Breast epithelium (tissue), 4 donors: ENCODE measurements at places on chromosomes 6 and 20.
A peak's percentile ranks its signal among the peaks of the same experiment; 100 is the strongest.

DNA sequence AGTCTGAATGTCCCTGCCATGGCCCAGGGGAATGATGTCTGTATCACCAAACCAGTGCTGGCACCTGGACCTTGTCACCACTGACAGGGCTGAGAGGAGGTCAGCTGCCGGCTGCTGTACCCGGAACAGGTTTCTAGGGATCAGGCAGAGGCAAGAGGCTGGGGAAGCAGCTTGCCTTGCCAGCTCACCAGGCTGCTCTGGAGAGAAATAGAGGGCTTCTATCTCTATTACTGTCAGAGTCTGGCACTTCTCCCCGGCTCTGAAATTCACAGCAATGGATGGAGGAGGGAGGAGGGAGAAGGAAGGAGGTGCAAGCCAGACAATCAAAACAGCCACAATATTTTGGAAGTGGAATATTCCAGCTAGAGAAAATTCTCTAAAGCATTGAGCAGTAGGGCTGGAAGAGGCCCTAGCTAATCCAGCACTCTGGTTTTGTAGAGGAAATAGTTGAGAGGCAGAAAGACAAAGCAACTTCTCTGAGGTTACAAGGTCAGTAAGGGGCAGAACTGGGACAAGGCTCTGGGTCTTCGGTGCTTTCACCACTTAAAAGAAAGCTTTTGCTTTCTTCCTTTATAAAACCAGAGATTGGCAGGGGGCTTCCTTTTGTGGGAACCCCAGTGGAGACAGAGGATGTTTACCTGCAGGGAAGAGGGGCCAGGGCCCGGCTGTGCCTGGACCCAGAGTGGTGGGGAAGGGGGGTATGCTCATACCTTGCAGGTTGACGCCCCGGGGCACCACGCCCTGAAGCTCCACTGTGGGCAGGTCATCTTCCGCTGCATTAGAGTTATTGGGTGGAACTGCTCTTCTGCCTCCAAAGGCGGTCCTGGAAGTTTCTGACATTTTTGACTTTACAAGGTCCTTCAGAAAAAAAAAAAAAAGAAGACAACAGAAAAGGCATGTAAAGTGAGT, 2.4 kb downstream of the F13A1 start:
- DNase-seq = no peak

DNA sequence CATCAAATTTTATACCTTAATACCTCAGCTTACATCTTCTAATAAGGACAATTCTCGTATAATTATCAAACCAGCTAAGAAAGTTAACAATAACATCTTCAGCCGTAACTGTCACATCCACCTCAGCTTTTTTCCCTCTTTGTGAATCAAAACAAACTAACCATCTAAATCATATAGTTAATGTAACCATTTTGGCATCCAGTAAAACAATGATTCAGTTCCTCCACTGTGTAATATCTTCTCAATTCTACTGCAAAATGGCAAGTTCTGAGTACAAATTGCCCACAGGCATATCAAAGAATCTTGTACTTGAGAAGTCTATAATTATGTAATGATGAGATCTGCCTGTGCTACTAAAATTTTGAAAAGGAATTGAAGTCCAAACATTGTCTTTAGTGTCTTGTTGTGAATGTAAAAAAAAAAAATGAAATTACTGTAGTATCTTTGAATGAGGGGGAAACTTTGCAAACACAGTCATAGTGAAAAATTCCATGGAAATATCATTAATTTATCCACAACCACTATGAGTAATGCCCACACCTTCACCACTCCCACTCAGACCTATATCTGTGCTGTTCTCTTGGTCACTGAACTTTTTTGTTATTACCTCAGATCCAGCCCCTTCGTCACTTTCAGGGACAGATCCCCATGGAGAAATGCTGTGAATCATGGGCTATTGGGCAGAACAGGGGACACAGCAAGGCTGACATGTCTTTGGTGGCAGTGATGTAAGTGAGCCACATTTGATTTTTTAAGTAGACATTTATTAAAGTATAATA, 178.6 kb upstream of the RAB32 start:
- DNase-seq = no peak

DNA sequence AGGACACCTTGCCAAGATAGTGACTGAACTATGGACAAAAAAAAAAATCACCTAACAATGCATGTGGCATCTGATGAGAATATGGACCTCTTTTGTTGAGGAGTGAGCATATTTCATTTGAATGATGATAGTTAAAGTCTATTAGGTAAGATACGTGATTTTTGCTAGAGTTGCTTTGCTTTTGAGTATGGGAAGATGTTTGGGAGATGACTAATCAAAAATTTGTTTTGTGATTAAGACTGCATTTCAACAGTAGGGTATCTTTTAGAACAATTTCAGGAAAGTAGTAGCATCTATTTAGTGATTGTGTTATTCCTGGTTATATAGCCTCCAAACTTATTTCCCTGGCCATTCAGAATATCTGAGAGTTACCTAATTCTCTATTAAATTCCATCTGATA, 878.6 kb upstream of the CITED2 start:
- no peak for DNase-seq

DNA sequence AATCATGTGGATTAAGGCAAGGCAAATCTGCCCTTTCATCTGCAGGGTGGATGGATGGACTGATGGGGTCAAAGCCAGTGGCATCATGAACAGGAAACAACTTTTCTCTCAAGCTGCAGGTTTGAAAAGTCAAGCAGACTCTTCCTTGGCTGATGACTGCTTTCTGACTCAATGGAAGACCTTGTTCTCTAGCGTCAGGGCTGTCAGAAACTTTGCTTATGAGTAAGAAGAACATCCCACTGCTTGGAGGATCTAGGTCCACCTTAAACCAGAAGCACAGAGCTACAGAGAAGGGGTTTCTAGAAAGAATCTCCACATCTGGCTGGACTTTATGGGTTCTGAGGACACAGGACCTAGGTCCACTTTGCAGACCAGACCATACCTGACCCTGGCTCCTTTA, 36.3 kb upstream of the CST5 start:
- DNase-seq = no peak

DNA sequence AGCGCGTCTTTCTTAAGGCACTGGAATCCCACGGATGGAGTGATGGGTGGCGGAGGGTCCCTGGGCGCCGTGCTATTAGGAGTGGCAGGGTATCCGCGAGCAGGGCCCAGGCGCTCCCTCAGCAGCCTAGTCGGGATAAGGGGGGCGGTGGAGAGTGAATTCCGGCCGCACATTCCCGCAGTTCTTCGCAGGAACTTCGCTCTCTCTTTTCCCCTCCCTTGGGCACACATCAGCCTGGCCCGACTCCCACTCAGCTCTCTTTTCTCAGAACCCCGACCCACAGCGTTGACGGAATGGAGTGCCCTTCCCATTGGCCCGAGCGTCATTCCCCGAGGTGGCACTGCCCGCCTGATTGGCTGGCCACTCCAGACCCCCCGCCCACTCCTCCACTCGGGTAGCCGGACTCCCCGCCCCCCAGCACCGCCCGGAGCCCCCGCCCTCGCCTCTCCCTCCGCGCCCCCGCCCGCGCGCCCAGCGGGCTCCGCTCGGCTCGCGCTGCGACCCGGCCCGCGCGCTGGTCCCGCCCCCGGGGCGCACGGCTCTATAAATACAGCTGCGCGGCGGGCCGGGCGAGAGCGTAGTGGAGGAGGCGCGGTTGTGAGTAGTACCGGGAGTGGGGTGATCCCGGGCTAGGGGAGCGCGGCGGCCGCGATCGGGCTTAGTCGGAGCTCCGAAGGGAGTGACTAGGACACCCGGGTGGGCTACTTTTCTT, at the start of gene ID4:
ID4 (plus strand) TSS at position 572 of the 712 bp plus-strand sequence. CDS start 385 bp downstream, outside the sequence.
- DNase-seq = peak; percentile 96

GRCh38 chr6:90184334-90185298, 112.0 kb downstream of the BACH2 start:
- DNase-seq = no peak

GRCh38 chr6:148593130-148593812, 153.6 kb upstream of the UST start:
- DNase-seq = no peak

GRCh38 chr20:61311656-61312387, 59.8 kb downstream of the CDH4 start:
- DNase-seq = no peak

- peak; percentile 12 for DNase-seq
Observed at GRCh38 chr6:2977799-2978590, 6.6 kb upstream of the SERPINB6 start.

DNA sequence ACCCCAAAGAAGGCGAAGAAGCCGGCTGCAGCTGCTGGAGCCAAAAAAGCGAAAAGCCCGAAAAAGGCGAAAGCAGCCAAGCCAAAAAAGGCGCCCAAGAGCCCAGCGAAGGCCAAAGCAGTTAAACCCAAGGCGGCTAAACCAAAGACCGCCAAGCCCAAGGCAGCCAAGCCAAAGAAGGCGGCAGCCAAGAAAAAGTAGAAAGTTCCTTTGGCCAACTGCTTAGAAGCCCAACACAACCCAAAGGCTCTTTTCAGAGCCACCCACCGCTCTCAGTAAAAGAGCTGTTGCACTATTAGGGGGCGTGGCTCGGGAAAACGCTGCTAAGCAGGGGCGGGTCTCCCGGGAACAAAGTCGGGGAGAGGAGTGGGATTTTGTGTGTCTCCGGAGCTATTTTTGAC, 69.6 kb downstream of the HFE start:
- DNase-seq = peak; percentile 62

DNA sequence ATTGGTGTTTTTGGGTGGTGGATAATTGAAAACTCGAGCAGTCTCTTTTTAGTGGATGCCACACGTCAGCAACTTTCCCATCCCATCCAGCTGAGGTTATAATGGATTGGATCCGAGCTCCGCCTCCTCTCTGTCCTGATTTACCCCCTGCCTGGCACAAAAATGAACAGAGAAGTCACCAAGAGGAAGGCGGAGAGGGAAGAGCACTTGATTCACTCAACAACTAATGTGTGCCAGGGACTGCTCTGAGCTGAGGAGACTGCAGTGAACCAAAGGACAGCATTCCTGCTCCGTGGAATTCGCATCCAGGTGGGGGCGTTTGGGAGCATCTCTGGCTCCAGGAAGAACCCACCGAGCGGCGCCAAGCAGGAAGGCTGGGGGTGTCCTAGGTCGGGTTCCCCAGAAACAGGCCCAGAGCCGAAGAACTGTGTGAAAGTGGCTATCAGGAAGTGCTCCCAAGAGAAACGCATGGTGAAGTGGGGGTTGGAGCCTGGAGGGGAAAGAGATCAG, 95.8 kb upstream of the NAA20 start:
- DNase-seq = no peak
